ENCODE measurements at places on chromosomes 3 and 15.

GRCh38 chr3:34011171-34012101 lies 213.0 kb downstream of the PDCD6IP start:
- DNase-seq: no peak

- DNase-seq: no peak
Observed at GRCh38 chr3:120710369-120710768, 28.3 kb upstream of the HGD start.

GRCh38 chr3:35523838-35524237 lies 115.5 kb upstream of the ARPP21 start:
- DNase-seq: no peak

- no peak for DNase-seq
Observed at GRCh38 chr3:145483992-145484391, 677.0 kb downstream of the PLOD2 start.

DNA sequence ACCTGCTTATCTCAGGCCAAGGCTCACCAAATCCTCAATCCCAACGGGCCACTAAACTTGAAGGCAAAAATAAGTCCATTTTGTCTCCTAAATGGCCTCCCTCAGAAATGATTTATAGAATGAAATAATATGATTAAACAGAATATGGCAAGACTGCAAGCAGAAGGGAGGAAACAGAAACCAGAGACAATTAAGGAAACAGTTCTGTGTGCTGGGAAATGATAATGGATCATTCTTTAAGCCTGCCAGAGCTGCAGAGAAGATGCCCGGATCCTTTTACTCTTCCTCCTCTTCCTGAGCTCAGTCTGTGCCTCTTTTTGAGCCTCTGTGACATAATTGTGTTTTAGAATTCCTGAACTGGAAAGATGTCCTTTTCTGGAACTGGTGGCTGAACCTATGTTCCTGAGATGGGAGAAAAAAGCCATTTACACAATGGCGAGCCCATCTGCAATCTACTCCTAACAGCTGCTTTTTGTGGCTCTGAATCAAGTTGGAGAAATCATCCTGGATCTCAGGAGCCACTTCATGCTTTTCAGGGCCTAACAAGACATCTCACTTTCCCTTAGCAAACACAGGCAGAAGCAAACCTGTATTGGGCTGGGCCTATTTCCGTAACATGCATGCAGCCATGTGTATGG lies 2.8 kb upstream of the ABHD2 start:
- DNase-seq: no peak

GRCh38 chr15:89163271-89164055 lies 57.9 kb downstream of the RLBP1 start:
- DNase-seq: no peak

DNA sequence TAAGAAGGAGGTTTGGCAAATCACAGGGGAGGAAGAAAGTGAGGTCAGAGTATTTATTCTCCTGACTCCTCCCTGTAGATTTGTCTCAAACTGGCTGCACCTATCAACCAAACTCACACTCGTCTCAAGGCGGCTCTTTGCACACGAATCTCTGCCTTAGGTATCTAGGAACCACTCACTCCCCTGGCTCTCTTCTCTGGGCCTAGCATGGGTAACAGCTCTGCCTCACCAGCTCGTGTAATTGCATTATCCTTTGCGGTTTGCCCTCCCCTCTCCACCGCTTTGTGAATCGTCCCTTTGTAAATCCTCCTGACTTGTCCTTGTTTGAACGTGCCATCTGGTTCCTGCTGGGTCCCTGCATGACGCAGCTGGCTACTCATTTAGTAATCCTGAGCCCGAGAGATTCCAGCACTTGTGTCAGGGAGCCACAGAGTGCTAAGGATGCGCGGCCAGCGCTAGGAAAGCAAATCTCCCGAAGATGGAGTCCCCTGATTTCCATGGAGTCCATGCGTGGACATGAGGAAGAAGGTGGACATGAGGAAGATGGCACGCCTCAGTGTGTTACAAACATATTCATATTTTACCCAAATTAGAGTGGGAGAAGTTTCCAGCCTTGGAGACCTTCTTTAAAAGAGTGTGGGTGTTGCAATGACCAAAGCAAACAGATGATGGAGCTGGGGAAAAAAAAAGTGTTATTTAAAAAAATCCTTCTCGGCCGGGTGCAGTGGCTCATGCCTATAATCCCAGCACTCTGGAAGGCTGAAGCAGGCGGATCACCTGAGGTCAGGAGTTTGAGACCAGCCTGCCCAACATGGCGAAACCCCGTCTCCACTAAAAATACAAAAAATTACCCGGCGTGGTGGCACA lies 26.7 kb downstream of the NRROS start:
- DNase-seq: peak; percentile 72

GRCh38 chr3:139934613-139935015 lies 371 bp upstream of the CLSTN2 start:
- DNase-seq: peak; percentile 54
